ENCODE measurements at places on chromosomes 7 and 10.

GRCh38 chr10:125782616-125783015 is 7.0 kb upstream of the MMP21 start:
- DNase-seq, result no peak

- no peak for DNase-seq
These were observed 117.4 kb downstream of the JMJD1C start for GRCh38 chr10:63348245-63348850.

DNA sequence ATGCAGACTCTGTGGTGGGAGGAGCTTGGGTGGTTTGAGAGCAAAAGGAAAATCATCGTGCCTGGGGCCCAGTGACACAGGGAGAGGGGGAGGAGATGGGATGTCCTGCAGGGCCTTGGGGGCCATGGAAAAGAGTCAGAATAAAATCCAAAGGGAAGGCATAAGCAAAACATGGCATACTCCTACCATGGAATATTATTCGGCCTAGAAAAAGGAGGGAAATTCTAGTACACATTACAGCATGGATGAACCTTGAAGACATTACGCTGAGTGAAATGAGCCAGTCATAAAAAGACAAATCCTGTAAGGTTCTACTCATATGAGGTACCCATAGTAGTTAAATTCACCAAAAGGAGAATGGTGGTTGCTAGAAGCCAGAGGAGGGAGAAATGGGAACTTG is 38.7 kb downstream of the STRA8 start:
- DNase-seq, result no peak

- no peak for DNase-seq
These were observed 104.1 kb upstream of the KCNMA1 start for GRCh38 chr10:77741746-77742145.

DNA sequence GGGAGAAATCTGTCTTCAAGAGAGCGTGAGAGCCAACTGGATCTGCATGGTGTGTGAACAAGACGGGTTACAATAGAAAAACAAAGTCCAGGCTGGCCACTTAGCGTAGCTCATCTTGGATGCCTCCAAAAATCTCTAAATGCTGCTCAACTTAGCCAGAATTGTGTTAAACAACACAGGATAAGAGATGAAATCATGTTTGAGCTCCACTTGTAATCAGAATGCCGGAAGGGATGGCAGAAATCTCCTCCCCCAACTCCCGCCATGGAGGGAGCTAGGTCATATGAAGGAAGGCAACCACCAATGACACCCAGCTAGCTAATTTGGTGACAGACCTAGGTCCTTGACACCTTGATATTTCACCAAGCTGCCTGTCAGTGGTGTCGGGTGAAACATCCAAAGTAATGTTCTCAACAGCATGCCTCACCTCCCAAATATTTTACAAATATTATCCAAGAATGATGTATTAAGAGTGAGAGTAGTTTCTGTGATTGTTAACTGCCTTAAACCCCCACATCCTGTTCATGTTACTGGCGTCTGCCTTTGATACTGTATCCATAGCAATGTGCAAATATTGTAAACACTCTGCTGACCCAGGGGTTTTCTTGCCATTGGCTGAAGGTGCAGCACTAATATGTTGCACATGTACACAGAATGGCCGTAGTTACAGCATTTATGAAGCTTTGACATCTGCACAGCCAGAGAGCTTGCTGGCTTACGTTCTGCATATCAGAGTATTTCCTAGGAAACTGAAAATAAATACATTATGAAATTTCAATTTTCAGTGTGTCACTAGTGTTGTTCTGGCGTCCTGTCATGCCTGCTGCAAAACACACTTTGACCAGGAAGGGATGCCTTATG is 25.8 kb downstream of the TMEM254 start:
- peak; percentile 97 for DNase-seq

- DNase-seq, result no peak
These were observed 48.3 kb downstream of the TMEM270 start for GRCh38 chr7:73909051-73909941.

DNA sequence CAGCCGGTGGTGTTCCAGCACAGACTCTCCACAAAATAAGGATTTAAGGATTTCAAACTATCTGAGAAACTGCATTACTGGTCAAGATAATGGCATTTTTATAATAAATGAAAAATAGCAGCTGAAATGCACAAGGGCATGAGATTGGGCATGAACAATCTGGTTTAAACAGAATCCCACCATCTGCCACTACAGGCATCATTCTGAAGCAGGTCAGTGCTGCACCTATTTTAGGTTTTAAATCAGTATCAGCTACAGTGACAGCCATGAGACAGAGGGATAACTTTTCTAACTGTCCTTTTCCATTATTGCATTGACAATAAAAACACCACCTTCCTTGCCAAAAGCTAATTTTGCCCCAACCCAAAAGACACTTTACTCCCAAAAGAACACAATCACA is 186.8 kb downstream of the ETV1 start:
- no peak for DNase-seq

- DNase-seq, result no peak
These were observed 41.4 kb downstream of the ZMYND11 start for GRCh38 chr10:176677-177076.

DNA sequence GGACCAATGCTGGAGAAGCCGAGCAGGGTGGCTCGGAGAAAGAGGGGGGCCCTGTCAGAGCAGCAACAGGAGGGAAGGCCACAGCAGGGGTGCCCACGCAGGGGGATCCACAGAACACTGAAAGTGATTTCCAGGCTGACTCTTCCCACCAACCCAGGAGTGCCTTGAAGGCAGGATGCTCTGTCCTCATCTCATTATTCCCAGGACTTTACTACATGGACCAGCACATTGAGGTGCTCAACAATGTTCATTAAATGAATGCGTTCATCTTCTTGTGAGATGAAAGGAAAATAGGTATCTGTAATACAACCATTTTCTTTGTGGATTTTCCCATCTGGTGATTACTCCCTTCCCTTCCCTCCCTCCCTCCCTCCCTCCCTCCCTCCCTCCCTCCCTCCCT is 71.0 kb downstream of the COL26A1 start:
- no peak for DNase-seq

GRCh38 chr10:131480861-131481260 is 169.3 kb upstream of the TCERG1L start:
- no peak for DNase-seq

DNA sequence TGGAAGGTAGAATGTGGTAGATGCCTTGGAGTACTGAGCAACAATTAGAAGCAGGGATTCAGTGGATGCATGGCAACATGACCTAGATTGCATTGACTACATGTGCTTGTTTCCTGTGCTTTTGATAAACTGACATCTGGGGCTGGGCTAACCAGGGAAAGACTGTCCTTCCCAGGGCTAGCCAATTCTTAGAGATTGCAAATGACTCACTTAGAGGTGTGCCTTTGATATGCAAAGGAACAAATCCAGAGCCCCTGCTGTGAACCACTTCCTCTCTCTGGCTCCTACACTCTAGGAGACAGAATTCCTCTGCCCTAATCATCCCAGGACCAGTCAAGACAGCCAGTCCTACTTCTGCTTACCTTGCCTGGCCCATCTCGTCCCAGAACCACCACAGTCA is 651.5 kb downstream of the LRMDA start:
- no peak for DNase-seq

GRCh38 chr7:53491051-53491450 is 455.6 kb downstream of the POM121L12 start:
- DNase-seq, result no peak

DNA sequence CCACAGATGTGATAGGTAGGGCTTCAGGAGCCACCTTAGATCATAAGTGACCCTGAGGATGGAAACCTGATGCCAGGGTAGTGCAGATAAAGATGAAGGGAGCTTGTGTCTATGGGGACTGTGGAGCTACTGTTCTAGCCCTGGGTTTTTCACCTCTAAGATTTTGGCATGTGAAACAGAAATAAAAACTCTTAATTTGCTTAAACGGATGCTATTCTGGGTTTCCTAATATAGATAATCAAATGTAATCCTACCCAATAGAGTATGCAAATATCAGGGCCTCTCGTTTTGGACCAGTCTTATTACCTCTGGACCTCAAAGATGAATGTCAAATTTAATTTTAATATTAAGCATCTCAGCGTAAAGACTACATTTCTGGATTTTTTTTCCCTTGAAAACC is 49.3 kb downstream of the ABCB4 start:
- DNase-seq, result no peak

DNA sequence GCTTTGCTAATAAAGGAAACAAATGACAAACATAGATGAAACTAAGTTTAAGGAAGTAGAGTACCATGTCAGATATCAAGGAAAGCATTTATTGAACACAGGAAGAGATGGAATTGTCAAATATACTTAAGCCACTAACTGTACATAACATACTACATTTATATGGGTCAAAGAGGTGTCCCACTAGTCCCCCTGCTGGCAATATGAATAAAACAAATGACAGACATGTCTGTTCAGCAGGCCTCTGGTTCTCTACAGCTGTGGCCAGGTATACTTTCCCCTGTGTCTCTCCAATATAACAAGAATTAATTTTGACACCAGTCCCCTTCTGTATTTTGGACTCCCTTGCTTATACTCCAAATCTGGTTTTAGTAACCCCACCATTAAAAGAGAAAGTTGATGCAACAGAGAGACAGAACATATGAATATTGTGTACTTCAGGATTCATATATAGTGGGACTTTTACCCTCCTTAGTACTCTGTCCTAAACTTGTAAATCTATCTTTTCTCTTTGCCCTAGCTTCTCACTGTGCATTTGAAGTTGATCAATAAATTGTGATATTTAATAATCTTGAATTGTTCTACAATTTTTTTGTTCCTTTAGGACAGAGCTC is 42.9 kb downstream of the CD36 start:
- DNase-seq, result peak; percentile 14

DNA sequence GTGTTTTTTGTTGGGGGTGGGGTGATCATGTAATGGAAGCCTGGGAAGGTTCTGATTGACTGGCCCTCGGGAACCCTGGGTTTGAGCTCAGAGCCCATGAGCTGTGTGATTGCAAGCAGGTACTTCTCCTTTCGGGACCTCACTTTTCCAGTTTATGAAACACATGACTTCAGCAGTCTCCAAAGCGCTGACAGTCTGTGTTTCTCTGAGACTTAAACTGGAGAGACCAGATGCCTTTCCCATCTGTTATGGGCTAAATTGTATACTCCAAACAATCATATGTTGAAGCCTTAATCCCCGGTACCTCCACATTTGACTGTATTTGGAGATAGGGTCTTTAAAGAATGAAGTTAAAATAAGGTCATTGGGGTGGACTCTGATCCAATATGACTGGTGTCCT is 493.6 kb downstream of the GALNT17 start:
- no peak for DNase-seq
